ENCODE measurements at places on chromosomes 6 and 20. TPM values are rescaled to one million over a fixed set of nuclear protein-coding genes. Genes with fewer than 3 reads are reported as not detected.
A peak's percentile ranks its signal among the peaks of the same experiment; 100 is the strongest.

DNA sequence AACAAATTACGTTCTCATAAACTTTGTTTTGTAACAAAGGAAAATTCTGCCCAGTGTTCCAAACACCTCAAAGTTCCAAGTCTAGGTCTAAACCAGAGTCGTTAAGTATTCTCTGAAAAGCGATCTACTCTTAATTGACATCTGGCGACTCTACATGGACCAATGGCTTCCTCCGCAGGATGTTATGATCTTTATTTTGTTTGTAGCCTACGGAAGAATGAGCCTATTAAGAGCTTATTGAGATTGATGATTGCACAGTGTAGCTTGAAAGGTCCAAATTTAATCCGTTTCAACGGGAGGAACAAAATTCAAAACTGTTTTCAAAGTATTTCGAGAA lies 61.1 kb downstream of the FAM217A start:
- no peak for DNase-seq

- DNase-seq = no peak
These were observed 44.3 kb upstream of the ZNF184 start for GRCh38 chr6:27517238-27517637.

OTOR gene
- polyA plus RNA-seq = not detected

ATXN1 gene
- polyA plus RNA-seq = 21.6 TPM

C20orf144 gene
- polyA plus RNA-seq = 0.46 TPM

ACSS1 gene
- polyA plus RNA-seq = 35.0 TPM

DNA sequence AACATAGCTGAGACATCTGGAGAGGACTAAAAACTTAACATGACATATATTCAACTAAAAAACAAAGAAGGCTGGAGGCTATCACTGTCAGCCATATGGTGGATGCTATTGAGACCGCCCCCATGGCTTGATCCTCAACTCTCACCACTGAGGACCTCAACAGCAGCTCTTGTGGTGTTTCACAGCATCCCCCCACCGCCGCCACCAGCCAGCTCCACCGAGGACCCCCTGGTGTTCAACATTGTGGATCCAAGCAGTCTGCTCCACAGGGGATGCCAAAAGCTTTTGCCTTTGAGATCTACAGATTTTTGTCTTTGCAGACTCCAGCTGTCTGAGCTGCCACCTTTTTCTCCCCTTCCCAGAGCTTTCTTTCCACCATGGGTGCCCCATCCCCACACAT lies 64.6 kb downstream of the NUS1 start:
- no peak for DNase-seq

- no peak for DNase-seq
These were observed 588 bp upstream of the NCOA3 start for GRCh38 chr20:47501116-47501481.

LY6G6D gene
- polyA plus RNA-seq = not detected

FNDC11 gene
- 0.99 TPM for polyA plus RNA-seq

GRCh38 chr6:28474441-28475219 lies 31.3 kb upstream of the ZSCAN23 start:
- DNase-seq = no peak

NEURL2 gene
- polyA plus RNA-seq = 10.5 TPM

- no peak for DNase-seq
These were observed 105.2 kb downstream of the GMPR start for GRCh38 chr6:16343593-16343992.

DNA sequence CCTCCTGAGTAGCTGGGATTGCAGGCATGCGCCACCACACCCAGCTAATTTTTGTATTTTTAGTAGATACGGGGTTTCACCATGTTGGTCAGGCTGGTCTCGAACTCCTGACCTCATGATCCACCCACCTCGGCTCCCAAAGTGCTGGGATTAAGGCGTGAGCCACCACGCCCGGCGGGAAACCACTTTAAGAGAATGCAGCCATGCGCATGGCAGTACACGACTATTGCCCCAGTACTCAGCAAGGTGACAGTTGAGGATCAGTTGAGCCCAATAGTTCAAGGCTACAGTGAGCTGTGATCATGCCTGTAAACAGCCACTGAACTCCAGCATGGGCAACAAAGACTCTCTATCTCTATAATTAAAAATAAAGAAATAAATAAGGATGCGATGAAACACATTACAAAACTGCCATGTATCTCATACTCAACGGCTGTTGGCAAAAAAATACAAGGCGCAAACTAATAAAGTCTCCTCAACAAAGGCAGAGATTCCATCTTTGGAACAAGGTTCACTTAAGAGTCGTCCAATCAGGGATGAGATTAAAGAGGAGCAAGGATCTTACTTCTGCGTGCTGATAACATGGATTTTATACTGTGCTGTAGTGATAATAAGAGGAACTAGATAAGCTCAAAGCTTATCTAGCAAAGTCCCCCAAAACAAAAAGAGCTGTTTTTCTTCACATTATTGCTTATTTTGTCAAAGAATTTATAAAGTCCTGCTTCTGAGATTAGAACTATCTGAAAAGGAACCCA lies 51.1 kb downstream of the STAU1 start:
- DNase-seq = no peak

- no peak for DNase-seq
These were observed 1.7 kb downstream of the PRL start for GRCh38 chr6:22295145-22295544.

SYTL3 gene
- polyA plus RNA-seq = 3.5 TPM

THBD gene
- polyA plus RNA-seq = 7.0 TPM

DNA sequence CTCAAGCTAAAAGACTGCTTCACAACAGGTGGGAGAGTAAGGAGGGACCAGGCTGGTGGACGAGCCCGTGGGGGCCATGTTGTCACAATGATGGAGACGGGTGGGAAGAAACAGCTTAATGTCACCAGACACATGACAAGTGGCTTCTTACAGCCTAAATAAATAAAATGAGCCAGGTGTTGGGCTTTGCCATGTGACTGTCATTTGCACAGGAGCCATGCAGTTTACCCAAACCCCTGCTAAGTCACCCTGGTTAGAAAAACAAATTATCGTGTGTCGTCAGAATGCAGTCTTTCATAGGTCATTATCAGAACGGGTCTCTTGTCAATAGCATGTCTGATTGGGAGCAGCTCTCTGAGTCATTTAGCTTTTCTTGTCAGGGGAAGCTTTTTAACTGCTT lies 18.5 kb downstream of the BTBD3 start:
- no peak for DNase-seq

TSPO2 gene
- polyA plus RNA-seq = 0.79 TPM

DNA sequence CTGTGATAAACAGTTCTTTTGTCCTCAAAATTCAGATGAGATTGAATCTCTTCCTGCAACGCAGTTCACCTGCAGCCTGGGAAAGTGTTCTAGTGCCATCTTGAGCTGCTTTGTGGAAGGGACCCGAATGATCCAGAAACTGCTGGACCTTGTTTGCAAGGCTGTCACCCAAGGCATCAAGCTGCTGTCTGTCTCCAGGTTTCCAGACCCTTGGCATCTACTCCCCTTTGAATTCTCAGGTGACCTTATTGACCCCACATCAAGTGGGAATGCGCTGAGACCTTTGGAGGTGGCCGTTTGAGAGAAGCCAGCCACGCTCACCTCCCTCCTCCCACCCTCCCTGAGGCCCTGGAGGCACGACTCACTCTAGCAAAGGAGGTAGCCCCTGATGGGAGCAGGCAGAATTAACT lies 112.5 kb downstream of the EDN3 start:
- DNase-seq = no peak

TUBB1 gene
- 1.7 TPM for polyA plus RNA-seq

DNA sequence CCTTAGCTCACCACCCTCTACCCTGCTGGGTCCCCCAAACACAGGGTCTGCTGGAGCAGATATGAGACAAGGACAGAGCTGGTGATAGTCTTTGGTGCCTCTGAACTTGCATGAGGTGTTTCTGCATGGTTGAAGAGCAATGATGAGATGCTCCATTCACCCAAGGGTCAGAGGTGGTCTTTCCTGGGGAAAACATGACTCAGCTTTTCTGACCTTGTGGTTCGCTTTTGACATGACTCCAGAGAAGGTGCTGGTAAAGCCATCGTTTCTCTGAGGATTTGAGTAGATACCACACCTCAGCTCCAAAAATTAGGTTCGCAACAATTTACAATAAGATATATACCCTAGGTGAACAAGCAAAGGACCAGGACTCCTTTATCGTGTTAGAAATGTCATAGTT lies 304.8 kb downstream of the DHX35 start:
- no peak for DNase-seq

SPATA25 gene
- 6.9 TPM for polyA plus RNA-seq

GRCh38 chr20:37808233-37809070 lies 94.5 kb upstream of the VSTM2L start:
- DNase-seq = no peak

GRCh38 chr6:97443408-97444080 lies 160.5 kb upstream of the MMS22L start:
- DNase-seq = no peak

DNA sequence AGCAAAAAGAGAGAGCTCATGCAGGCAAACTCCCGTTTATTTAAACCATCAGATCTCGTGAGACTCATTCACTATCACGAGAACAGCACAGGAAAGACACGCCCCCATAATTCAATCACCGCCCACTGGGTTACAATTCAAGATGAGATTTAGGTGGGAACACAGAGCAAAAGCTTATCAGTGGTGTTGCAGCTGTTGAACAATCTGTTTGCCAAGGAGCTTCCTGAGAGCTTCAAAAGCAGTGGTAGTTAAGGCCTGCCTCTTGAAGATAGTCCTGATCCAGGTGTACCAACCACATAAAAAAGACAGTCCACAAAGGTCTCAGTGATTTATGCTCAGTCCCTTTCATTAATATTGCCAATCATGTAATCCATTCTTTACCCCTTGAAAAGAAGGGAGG lies 269.4 kb upstream of the IRAK1BP1 start:
- DNase-seq = no peak

DNA sequence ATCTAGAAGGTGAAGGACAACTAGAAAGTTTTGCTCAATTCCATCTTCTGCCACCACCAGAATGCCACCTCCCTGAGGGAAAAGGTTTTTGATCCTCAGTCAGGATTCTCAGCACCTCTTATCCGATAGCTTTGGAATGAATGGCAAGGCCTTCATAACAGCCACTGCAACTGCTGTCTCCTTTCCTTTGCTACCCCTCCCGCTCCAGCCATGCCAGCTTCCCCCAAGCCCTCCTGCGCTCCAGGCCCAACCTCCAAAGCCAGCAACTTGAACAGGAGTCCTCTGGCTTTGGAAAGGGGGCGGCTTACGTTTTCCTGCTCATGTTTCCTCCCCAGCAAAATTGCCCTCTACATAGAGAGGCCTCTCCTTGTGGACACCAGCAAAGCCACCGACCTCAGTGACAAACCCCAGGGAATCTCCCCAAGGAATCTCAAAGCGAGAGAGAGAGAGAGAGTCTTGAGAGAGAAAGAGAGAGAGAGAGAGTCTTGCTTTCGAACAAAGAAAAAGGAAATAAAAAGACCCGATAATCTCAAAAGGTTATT lies 420 bp upstream of the BTN2A1 start:
- DNase-seq = no peak

- DNase-seq = no peak
These were observed 20.4 kb downstream of the PDE7B start for GRCh38 chr6:135871878-135872277.

GRCh38 chr6:75932067-75932466 lies 140.4 kb downstream of the IMPG1 start:
- DNase-seq = peak; percentile 43

GSTA2 gene
- 0.19 TPM for polyA plus RNA-seq

GRCh38 chr6:144008120-144008811 lies at the start of gene PLAGL1:
PLAGL1 (minus strand) TSS chr6:144008259; CDS start chr6:143948136, 60,123 bp downstream.
- DNase-seq = no peak

GRCh38 chr20:62875419-62876361 lies 14.1 kb upstream of the TCFL5 start:
- DNase-seq = peak; percentile 61

DNA sequence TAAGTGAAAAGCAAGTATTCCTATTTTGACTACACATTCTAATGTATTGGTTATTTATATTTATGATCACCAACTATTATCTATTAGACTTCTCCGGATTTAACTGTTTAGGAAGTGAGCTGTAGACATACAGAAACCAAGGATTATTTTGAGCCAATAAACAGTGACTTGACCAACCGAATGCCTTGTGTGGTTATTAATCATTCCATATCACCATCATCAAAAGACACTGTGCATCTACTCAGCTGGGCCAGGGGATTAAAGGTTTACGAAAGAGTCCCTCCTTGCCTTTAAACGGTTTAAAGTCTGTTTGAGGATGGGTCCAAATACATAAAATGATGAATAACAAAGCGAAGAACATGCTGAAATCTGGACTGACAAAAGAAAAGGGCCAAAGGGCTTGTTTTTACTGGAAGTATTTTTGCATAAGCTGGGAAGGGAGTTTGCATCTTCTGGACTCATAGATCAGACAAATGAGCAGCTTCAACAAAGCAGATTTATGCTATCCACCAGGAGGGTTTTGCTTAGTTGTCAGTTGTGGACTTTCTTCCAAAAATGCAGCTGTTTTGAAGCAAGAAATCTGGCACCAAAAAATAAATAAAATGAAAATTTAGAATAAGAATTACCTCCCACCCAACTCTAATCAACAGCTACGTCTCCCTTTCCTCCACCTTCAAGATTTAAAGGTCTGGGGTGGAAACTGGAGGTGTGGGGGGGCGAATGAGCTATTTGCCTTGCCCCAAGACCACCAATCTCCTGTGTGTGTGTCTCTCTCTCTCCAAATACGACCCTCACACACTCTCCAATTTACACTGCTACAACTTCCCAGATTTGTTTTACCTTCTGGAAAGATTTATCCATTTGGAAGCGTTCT lies 33.6 kb upstream of the ID4 start:
- DNase-seq = peak; percentile 58

GRCh38 chr6:3260772-3261517 lies 2.2 kb downstream of the PSMG4 start:
- no peak for DNase-seq

DNA sequence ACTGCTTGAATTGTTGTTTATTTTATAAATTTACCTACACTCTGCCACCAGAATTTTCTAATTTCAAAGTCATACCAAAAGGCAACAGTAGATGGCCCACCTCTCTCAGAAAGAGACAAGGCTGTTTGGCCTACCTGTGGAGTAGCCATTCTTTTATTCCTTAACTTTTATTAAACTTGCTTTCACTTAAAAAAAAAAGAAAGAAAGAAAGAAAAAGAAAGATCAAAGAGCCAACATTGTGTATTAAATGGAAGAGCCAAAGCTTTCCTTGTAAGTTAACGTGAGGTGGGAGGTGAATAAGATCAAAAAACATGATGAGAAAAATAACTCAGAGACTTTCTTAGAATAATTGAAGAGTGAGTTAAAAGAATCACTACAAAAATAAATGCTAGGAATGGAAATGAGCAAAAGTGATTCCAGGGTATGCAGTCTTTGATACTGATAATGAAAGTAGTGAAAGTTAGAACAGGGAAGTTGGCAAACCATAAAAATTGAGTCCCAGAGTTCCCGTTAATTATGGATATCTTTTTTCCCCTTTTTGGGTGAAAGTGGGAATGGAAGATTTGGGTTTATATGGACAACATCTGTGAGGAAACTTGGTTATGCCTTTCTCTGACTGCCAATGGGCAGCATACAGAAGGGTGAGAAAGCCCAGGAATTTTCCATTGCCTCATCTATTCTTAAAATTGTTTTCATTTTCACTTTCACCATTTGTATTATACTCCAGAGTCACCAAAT lies 35.9 kb upstream of the MYB start:
- no peak for DNase-seq

EFCAB8 gene
- 0.06 TPM for polyA plus RNA-seq

Measured in left renal cortex interstitium (tissue), 4 donors.